AG04450 (cell line): ENCODE measurements at places on chromosomes 2 and 18.

GRCh38 chr2:184679219-184680018 is 81.1 kb downstream of the ZNF804A start:
- no peak for DNase-seq

DNA sequence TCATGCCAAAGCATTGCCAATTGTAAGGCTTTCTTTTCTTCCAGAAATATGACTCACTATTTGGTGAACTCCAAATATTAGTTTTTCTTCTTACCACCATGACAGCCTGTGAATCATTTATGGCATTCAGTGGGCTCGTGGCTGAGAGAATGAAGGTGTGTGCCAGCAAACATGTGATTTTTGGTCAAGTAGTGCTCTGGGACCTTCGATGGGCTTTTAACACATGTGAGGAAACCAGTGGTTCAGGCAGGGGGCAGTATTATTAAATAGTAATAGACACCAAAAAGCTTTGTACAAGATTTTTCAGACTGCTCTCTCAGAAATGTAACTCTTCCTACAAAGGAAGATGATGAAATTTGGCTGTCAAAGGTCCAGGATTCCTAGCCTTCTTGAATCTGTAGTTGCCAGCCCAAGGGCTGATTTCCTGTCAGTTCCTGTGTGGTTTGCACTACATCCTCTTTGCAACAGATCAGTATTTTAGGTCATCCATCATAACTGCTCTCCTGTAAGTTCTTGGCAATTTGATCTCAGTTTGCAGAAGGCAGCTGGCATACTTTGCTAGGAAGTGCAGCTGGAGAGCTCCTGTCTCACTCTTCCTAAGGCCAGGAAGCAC is 64.3 kb downstream of the BABAM2 start:
- peak; percentile 95 for DNase-seq

GRCh38 chr2:31483246-31483645 is 68.7 kb upstream of the XDH start:
- no peak for DNase-seq

DNA sequence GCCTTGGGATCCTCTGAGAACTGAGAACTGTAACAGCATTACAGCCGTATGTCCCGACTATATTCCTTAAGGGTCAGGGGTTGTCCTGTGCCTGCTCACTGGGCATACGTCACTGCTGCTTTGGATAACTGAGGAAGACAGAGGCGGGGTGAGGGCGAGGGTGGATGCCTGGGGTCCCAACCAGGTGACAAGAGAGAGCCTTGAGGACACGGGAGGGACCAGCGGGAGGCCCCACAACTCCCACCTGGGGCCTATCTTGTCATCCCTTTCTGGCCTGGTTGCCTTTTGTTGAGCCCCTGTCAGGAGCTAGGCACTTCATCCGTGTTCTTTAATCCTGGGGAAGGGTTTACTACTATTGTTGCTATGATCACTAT is 28.8 kb downstream of the INPP5D start:
- no peak for DNase-seq

- DNase-seq: no peak
Observed at GRCh38 chr2:206277503-206277902, 3.0 kb downstream of the ZDBF2 start.

GRCh38 chr18:70506511-70506910 is 217.7 kb downstream of the SOCS6 start:
- DNase-seq: no peak

- DNase-seq: no peak
Observed at GRCh38 chr2:240437551-240437860, 2.0 kb downstream of the GPC1 start.

- no peak for DNase-seq
Observed at GRCh38 chr2:134375935-134376334, 122.1 kb downstream of the MGAT5 start.

- DNase-seq: no peak
Observed at GRCh38 chr18:29160170-29160569, 983.2 kb upstream of the CDH2 start.

- DNase-seq: no peak
Observed at GRCh38 chr18:24170360-24170759, 31.5 kb downstream of the CABYR start.

DNA sequence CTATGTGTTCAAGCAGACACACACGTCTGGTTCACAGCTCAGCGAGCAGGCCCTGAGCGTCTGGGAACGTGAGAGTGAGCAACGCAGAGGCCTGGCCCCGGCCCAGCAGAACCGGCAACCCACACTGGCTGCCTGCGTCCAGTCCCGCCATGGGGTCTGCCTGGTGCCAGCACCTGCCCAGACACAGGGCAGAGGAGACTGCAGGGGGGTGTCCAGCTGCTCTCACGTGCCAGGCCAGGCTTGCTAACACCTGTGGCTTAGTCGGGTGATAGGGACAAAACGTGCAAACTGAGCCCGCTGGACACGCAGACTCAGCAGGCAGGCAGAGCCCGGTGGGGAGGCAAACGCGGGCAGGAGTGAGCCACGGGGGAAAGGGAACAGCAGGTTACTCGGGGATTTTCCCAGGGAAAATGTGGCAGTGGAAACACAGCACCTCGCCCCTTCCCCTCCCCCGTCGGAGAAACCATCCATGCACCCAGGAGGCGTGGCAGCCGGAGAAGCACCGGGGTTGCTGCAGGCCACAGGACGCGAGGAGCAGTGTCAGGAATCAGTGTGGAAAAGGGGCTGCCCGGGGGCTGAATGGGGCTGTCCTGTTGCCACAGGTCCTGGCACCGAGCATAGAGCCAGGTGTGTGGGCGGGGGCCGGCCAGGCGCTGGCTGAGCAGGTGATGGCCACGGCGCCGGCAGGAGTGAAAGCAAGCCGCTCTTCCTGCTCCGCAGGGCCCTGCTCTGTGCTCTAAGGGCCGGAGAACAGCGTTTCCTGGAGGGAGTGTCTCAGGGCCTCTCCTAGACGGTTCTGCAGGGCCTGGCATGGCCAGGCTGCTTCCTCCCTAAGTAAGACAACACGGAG is 154.7 kb downstream of the HDAC4 start:
- DNase-seq: no peak

DNA sequence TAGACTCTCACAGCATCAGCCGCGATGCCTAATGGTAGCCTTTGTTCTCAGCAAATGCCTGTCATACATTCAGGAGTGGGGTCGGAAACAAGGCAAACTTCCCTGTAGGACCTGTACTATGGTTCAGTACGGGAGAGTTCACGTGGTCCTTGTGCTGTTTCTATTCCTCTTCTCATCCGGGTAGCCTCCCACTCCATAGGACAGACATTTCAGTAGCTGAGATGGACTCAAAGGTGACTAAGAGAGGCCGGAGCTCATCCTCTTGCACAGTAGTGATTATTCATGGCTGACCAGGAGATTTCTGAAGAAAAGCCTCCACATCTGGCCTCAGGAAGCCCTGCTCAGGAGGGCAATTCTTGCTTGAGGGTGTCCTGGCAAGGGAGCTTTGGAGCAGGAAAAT is 117.8 kb upstream of the SPRED2 start:
- DNase-seq: no peak

GRCh38 chr2:62654876-62655359 is 50.6 kb upstream of the EHBP1 start:
- no peak for DNase-seq

DNA sequence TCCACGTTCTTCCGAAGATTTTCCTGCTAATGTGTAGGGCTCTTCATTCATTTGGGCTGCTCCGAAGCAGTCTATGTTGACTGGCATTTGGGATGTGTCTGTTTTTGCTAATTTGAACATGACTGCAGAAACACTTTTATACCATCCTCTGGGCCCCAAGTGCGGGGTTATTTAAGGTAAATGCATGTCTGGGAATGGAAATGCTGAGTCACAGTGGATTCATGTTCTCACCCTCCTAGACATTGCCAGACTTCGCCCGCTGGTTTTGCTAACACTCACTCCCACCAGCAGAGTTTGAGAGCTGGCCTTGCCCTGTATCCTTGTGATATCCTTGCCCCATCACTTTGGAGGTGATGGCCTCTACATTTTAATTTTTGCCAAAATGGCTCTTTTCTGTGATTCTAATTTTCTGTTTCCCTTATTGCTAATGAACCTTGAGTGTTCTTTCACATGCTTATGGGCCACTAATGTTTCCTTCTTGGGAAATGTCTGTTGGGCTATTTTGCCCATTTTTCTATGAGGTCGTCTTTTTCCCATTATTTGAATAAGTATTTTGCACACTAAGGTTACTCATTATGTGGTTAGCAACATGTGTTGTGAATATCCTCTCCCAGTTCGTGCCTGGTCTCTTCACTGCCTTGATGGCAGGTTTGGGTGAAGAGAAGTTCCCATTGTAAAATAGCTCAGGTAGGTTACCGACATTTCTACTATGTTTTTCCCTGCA is 204.1 kb downstream of the GLI2 start:
- DNase-seq: peak; percentile 71

- no peak for DNase-seq
Observed at GRCh38 chr2:186991766-186992417, 142.9 kb upstream of the ZSWIM2 start.

- no peak for DNase-seq
Observed at GRCh38 chr2:105052773-105053172, 14.9 kb downstream of the MRPS9 start.

DNA sequence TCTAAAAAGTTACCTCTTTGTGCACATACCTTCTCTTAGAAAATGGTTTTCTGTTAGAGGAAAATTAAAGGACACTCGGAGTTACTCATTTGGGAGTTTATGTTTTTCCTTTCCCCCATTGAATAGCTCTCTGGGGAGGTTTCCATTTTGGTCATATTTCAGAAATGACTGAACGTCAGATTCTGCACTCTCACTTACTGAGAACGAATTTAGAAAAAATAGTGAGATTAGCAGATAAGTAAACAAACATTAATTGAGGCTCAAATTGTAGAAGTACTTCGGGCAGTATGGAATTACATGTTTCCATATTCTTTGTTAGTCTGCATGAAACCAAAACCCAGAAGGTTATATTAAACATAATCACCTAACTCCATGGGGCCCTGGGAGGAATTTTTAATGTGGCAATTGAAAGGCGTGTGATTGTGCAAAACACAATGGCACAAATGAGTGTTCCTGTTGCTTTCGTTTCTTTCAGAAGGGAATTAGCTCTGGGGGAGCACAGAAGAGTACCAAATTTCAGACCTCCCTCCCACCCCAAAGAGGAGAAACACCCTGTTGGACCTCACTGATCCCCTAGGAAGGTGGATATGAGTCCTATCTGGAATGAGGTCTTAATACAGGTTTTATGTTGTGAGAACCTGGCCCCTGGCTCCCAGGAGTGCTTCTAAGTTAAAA is 212.3 kb downstream of the BCL2 start:
- DNase-seq: no peak

- DNase-seq: no peak
Observed at GRCh38 chr18:9546468-9546867, 67.9 kb downstream of the PPP4R1 start.

DNA sequence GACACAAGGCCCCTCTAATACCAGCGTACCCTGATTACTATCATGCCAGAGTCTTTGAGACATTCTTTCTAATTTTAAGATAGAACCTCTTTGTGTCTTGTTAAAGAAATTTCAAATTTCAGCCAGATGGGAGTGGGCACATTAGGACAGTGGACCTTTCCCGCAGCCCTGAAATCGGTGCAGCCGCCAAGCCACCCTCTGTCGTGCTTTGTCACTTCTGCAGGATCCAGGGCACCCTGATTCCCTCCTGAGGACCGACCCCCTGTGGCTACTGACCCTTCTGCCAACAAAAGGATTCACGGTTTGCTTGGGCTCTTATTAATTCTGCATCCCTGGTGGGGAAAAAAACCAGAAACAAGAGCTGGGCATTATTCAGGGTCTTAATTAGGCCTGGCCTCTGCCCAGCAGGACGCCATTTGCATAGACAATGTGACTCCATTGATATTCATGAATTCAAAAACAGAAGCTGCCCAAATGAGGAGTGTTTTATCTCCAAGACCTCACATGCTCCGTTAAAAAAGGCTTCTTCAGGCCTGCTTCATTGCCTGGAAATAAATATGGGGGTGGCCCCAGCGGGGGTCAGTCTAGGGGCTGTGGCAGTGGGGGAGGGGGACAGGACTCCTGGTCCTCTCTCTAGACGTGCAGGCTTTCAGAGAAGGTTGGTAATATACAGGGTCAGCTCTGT is 116.9 kb downstream of the ALPK2 start:
- DNase-seq: no peak

DNA sequence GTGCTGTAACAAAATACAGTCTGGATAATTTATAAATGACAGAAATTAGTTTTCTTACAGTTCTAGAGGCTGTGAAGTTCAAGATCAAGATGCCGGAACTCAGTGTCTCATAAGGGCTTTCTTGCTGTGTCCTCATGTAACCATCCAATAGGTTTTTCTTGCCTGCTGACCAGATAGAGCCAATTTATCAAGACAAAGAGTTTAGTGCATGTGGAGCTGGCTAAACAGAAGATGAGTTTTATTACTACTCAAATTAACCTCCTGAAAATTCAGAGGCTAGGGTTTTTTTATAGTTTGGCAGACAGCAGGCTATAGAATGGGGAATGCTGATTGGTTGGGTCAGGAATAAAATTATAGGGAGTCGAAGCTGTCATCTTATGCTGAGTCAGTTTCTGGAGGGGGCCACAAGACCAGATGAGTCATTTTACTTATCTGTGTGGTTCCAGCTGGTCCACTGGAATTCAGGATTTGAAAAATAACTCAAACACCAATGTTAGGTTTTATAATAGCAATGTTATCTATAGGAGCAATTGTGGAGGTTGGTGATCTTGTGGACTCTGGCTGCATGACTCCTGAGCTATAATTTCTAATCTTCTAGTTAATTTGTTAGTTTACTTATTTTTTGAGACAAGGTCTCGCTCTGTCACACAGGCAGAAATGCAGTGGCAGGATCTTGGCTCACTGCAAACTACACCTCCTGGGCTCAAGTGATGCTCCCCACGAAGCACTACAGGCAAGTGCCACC is 3.2 kb upstream of the PDK1 start:
- peak; percentile 69 for DNase-seq

DNA sequence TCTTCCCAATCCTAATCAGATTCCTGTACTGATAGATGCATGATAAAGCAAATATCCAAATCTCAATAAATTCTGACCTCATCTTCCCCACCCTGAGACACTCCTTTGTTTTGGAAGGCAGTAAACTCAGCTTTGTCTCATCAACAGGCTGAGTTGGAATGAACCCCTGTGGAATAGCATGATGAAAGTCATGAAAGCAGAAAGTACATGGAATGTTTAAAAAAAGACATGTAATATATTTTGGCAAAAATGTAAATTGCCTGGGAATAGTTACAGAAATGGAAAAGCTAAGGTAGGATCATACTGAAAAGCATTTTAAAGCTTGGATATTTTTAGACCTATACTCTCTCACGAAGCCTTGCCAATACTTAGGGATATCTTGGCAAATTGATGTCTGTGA is 468.7 kb upstream of the CDH7 start:
- no peak for DNase-seq

GRCh38 chr2:37325625-37326071 is 1.0 kb upstream of the PRKD3 start:
- DNase-seq: no peak

GRCh38 chr2:5664278-5664681 is 27.9 kb upstream of the SOX11 start:
- DNase-seq: no peak

DNA sequence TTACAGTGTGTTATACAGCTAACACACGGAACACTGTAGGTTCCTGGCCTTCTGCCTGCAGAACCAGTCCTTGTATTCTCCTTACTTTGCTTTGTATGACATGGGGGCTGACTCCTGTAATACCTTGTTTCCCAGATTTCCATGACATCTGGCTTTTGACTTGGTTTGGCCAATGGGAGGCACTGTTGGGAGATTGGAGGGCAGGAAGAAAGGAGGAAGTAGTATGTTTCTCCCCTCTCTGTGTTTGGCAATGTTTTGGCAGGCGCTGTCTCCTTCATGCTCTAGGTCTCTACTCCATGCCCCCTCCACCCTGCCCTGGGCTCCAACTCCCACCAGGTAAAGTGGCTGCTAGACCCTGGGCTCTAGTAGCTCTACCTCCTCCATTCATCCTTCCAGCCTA is 331.1 kb upstream of the SLC14A2 start:
- no peak for DNase-seq
